ENCODE measurements at places on chromosomes 11 and 22.
A peak's percentile ranks its signal among the peaks of the same experiment; 100 is the strongest.

DNA sequence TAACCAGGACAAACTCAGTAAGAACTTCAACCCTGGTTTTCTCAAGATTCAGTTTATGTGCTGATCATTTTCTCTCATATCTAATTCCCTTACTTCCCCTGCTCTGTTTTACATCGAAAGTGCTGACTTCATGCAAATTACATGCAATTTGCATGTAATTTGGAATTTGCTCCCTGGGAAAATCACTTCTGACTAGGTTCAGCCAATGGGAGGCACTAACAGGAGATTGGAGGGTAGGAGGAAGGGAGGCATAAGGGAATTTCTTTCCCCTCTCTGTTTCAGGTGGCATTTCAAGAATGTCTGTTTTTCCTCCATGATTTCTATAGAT, 363.3 kb upstream of the CCDC90B start:
- DNase-seq = no peak

DNA sequence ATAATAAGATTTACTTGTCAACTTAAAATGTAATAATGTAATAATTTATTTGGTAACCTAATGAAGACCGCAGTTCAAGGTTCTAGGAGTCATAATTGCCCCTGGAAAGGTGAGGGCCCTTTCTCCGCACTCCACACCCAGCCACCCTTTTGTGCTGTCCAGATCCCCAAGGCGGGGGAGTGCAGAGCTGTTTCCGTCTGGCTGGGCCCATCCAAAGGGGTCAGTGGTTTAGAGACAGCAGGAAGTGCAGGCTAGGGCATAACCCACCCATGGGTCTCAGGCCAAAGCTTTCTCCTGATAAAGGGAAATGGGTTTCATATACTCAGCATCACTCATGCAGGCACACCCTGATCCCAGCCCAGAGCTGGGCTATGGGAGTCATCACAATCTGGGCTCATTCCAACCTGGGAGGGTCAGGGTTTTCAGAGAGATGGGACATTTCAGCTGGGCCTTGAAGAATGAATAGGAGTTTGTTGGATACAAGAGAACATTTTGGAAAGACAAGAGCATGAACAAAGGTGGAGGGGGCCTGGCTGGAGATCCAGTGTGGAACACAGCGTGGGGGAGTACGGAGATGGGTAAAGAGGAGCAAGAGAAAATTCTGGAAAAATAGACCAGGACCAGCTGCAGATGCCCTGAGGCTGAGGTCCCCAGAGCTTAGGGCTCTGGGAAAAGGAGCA, 432.2 kb downstream of the TBC1D22A start:
- no peak for DNase-seq

DNA sequence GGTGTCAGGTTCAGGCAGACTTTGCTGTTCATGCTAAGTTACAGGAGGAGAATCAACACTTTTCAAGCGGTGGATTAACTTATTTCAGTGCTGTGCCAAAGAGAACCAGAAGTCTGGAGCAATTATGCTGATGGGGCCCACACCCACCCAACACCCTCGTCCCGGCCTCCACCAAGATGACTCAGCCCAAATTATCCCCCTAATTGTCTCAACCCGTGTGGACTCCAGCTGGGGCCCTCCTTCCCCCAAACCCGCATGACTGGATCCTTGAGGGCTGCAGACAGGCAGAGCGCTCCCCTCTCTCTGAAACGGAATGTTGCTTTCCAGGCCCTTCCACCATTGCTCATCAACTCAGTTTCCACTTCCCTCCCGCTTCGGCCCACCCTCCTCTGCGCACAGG, 34.6 kb upstream of the MN1 start:
- no peak for DNase-seq

DNA sequence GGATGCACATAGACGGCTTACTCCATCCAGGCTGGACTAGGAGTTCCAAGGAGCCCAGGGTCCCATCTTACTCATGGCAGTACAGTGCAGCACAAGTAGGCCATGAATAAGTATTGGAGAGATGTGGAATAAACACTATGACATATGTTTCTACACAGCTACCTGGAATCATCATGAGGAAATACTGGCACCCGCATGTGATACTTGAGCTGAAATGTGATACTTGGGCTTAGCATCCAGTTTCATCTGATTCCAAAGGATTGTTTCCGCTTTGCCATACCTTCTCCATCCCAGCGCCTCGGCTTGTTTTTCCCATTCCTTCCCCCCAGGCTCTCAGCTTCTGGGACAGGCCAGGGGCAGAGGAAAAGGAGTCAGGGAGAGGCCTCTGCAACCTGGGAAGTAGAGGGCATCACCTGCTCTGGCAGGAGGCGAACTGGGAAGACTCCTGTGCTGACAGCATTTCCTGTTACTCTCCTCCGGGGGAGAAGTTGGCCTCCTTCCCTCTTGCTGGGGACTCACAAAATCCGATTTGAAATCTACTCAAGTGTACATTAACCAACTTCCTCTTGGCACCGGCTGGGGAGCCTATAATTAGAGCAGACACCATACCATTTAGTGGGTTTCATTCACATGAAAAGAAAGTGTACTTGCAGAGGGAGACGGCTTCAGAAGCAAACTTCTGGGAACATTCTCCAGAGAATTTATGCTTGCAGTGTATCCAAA, 187.8 kb downstream of the MIAT start:
- DNase-seq = no peak

DNA sequence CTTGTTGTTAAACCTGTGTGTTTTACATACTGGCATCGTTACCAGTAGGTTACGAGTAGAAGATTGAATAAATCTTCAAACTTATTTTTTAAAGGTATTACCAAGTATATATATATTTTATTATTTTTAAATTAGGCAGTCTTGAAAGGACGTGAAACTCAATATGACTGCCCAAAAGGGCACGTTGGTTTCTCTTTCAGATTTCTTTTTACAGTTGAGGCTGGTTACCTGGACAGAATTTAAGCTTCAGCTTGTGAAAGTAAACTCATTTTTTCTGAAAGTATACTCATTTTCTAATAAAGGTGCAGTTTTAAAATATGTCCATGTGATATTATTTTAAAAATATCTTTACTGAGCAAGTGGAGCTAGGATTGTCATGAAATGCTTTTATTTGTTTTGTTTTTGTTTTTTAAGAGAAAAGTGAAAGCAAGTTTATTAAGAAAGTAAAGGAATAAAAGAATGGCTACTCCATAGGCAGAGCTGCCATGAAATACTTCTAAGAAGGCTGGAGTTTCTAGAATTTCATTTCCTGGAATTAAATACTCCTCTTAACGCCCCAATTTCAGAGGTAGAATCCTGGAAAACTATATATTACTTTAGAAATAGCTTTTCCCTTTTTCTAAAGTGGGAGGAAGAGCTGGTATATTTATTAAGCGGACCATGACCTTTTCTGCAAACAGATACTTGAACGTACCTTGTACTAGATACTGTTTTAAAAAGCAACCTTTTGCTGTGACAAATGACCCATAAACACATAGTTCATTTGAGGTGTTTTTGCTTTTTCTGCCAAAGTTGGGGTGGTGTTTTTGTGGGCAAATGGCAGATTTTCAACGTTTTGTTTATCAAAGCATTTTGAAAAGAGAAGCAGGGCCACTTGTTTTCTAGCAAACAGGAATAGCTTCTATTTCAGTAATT, 1.9 kb downstream of the FBXO7 start:
- DNase-seq = no peak

- no peak for DNase-seq
These were observed 60.2 kb downstream of the ADM start for GRCh38 chr11:10365045-10365444.

GRCh38 chr11:33178443-33179180, 17.3 kb upstream of the CSTF3 start:
- DNase-seq = peak; percentile 32

DNA sequence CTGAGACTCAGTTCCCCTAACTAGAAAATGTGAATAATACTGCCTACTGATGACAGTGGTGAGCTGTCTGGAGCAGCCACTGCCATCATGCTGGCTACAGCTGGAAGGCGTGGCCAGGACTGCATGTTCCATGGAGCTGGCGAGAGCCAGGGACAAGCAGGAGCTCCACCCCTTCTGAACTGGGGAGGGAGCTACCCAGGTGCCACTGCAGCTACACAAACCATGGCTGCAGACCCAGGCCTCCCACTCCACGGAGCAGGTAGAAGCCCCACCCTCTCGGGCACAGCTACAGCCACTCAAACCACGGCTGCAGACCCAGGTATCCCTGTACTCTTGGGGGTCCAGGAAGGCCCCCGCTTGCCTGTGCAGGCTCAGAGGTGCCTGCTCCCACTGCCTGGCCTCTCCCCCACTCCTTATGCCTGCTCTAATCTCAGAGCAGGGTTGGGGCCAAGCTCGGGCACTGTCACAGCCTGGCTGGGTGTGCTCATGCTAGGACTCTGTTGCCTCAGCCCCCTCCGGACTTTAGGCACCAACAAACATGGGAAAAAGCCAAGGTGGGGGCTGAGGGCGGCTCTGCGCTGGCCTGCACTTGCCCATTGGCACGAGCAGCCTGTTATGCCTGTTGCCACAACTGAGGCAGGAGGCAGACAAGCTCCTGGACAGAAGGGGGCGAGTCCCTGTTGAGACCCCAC, 51.7 kb downstream of the RAB30 start:
- no peak for DNase-seq
